ENCODE measurements at places on chromosomes 13 and 19. TPM values are rescaled to one million over a fixed set of nuclear protein-coding genes. Genes with fewer than 3 reads are reported as not detected.

ZNF667 gene
- 4.5 TPM for total RNA-seq

SLC25A15 gene
- total RNA-seq, result 6.1 TPM

ZNF181 gene
- 10.4 TPM for total RNA-seq

C19orf38 gene
- total RNA-seq, result not detected

CGB5 gene
- total RNA-seq, result 8.1 TPM

NCAN gene
- not detected for total RNA-seq

KCNC3 gene
- total RNA-seq, result not detected

DNA sequence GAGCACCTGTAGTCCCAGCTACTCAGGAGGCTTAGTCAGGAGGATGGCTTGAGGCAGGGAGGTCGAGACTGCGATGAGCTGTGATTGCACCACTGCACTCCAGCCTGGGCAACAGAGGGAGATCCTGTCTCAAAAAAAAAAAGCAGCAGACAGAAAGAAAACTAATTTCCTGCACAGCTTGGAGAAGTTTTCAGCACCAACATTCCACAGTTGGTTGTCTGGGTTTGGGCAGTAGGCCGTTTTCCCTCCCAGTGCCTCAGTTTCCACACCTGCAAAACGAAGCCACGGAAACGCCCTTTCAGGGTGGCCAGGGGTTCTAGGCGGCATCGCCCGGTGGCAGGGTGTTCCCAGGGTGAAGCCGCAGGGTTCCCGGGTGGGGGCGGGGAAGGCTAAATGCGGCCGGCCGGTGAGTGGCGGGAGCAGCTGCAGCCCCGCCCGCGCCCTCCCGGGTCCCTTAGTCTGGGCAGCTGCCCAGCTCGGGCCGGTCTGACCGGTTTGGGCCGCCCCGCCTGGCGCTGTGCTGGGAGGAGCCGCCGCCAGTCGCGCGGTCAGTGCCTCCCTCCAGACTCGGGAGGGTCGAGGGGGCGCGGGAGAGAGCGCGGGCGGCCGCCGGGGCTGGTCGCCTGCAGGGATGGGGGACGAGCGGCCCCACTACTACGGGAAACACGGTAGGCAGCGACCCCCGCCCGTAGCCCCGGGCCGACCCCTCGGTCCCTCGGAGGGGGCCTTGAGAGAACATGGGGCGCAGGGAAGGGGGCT, at the start of gene SLC44A2:
SLC44A2 (plus strand) TSS at position 551 of the 759 bp plus-strand sequence; CDS start at position 632, 81 bp downstream.
- peak; percentile 67 for DNase-seq

DNA sequence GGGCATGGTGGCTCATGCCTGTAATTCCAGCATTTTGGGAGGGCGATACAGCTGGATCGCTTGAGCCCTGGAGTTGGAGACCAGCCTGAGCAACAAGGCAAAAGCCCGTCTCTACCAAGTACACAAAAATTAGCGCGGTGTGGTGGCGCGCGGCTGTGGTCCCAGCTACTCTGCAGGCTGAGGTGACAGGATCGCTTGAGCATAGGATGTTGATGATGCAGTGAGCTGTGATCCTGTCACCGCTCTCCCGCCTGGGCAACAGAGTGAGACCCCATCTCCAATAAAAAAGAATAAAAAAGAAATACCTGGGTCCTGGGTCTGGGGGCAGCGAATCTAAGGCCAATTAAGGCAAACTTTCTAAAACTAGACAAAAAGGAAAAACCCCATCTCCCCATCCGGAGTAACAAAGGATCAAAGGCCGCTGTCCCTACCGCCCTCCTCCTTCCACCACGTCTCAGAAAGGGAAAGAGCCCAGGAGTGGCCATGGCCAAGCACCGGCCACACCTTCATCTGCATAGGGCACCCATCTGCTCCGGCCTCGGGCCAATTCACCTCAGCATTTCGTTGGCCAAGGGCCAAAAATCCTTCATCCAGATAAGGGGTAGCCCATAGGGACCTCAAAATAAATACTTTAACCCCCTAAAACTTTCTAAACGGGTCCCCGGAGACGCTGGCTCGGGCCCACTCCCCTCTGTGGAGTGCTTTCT, 851 bp downstream of the ZNF320 start:
- DNase-seq, result peak; percentile 29

DNA sequence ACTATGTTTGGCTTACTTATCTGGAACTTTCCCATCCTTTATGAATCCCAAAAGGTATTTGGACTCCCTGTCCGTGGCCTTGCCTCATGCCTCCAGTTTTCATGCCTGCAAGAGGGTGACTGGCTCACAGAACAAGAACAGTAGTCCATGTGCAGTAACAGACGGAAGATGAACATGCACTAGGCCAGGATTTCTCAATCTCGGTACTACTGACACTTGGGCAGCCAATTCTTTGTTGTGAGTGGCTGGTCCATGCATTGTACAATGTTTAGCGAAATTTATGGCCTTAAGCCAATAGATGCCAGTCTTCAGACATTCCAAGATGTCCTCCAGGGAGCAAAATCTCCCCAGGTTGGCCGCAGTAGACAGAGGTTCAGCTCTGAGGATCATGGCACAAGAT, 61.9 kb downstream of the DOCK9 start:
- DNase-seq, result no peak

GRCh38 chr19:18023622-18024251, 15.8 kb downstream of the ARRDC2 start:
- no peak for DNase-seq

- DNase-seq, result no peak
These were observed 7.1 kb downstream of the LTBP4 start for GRCh38 chr19:40608240-40608621.

DNA sequence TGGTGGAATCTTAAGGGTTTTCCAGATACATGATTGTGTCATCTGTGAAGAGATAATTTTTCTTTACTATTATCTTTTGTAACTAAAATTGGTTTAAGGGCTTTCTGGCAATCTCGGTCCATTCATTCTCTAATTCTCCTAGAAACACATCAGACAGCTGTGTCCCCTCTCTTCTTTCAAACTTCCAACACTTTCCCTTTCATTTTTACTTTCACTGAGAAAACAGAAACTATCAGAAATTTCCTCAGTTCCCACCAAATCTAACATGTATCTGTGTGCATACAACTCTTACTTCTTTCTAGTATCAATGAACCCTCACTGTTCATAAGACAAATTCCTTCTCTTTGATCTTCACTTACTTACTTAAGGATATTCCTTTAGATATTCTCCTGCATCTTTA, 40.2 kb downstream of the KCNRG start:
- DNase-seq, result no peak

DNA sequence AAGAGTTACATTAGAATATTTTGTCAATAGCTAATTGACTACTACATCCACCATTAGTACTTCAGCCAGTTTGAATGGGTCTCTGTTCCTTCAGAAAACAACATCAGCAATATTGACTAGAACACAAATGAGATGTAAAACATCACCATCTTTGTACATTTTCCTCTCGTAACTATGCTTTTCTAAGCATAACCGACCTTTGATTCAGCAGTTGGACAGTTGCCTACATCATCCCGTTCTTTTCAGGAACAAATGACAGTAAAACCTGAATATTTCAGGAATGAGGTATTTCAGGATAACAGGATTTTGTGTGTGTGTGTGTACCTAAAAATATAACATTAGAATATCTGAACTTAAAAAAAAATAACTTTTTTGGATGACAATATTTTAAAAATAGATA, 60.9 kb downstream of the STARD13 start:
- no peak for DNase-seq

GRCh38 chr13:48156466-48156865, 61.6 kb upstream of the MED4 start:
- DNase-seq, result peak; percentile 13

DNA sequence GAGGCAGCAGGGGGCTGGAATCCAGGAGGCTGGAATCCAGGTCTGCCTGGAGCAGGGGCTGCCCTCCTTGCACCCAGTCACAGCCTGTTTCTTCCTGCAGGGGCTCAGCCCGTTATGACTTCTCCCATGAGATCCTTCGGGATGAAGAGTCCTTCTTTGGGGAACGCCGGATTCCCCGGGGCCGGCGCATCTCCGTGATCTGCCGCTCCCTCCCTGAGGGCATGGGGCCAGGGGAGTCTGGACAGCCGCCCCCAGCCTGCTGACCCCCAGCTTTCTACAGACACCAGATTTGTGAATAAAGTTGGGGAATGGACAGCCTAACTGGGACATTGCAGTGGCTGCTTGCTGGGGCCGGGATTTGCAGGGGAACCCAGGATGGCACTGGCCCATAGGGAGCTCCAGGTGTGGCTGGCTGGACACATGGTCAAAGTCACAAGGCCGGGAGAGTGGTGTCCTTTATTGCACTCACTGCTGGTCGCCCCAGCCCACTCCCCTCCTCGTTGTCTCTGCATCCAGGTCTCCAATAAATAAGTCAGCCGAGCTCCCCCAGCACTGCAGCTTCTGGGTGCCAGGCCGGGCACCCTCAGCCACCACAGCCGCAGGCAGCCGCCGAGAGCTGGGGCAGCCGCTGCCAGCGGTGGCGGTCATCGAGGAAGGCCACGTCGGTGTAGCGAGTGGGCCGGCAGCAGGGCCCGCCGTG, 872 bp downstream of the PSPN start:
- DNase-seq, result no peak

GRCh38 chr19:4694211-4694987, 24.3 kb upstream of the MYDGF start:
- peak; percentile 99 for DNase-seq

Measured in M059J (cell line).